Hepatocyte (in vitro differentiated cells): ENCODE measurements at places on chromosomes 2 and 18.

DNA sequence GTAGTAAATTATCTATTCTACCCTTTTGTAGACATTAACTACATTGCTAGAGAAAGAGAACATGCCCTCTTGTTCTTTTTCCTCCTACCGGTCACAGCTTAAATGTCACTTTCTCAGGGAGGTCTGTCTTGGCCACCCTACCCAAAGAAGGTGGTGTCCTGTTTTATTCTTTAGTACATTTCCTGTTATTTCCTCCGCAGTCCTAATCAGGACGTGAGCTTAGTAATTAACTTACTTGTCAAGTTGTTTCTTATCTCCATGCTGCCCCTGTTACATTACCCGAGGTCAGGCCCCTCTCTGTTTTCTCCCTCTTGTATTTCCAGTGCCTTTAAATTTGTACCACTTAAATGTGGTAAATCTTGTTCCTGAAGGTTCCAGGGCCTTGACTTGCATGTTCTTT is 73.7 kb upstream of the RMDN2 start:
- DNase-seq: no peak

GRCh38 chr2:85760371-85760770 is 6.6 kb downstream of the ATOH8 start:
- no peak for DNase-seq

DNA sequence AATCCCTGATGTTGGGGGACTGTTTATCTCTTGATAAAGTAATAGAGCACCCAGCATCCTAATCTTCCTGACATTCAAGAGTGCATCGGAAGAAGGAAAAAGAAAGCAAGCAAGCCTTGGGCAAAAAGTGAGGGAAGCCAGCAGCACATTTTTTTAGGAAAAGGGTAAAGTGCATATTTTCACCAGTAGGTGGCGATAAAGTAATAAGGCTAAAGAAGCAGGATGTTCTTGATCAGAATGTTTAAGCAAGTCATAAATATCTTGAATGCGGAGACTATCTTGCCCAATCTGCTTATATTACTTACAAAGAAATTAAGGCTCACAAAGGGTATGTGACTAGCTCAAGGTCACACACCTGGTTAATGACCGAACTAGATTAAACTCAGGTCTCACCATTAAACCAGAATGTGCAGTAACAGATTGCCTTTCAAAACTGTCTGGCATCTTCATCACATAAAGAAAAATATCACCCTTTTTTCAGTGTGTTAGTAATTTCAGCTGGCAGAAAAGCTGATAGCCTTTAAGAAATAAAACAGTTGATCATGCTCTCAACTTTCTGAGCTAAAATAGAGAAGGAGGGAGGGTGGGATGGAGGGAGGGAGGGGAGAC is 83.8 kb downstream of the VIT start:
- peak; percentile 74 for DNase-seq

DNA sequence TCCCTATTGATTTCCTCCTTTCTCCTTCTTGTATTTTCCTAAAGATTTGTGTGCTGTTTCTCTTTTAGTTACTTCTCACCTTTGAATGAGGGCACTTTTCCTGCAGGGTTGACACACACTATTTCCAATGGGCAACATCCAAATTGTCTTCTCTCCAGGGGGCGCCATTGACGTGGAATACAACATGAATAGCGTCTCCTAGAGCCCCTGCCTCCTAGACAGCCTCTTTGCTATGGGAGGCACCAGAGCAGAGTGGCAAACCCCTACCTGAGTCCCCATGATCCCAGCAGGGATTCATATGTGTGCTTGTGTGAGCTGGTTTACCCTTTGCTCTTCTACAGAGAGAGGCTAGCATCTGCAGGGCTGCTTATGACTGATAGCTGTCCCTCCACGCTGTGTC is 61.3 kb upstream of the ITSN2 start:
- peak; percentile 73 for DNase-seq

GRCh38 chr2:234457421-234457820 is 39.5 kb downstream of the ARL4C start:
- no peak for DNase-seq

- DNase-seq: no peak
These were observed 26.3 kb downstream of the KIF3C start for GRCh38 chr2:25955869-25956535.

DNA sequence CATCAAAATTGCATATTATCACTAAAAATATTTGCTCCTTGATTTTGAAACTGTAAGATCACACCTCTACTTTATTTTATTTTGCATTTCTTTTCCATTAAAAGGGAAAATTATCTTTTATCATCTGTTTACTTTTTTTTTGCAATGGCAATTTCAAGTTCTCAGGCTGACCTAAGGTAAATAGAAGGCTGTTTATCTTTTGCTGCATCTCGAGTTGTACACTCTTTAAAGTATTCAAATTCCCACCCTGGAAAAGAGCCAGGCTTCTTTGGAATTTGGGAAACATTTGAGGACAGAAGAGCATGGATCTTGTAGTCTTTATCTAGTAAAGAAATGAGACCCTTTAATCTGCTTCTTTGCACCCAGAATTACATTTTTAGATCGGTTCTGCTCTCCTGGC is 645.7 kb downstream of the SLC4A3 start:
- DNase-seq: no peak

- DNase-seq: peak; percentile 75
These were observed 185.3 kb upstream of the ATP5MC3 start for GRCh38 chr2:175366815-175367214.
